Colonic mucosa (tissue), 4 donors: ENCODE measurements at places on chromosomes 16 and 17. TPM values are rescaled to one million over a fixed set of nuclear protein-coding genes. Genes with fewer than 3 reads are reported as not detected.

Gene ADAD2
- total RNA-seq = not detected

Gene C17orf50
- not detected for total RNA-seq

Gene ZFHX3
- total RNA-seq = 10.5 TPM

Gene PIPOX
- total RNA-seq = 0.90 TPM

GRCh38 chr16:19033761-19034160 lies 33.7 kb upstream of the COQ7 start:
- no peak for DNase-seq

DNA sequence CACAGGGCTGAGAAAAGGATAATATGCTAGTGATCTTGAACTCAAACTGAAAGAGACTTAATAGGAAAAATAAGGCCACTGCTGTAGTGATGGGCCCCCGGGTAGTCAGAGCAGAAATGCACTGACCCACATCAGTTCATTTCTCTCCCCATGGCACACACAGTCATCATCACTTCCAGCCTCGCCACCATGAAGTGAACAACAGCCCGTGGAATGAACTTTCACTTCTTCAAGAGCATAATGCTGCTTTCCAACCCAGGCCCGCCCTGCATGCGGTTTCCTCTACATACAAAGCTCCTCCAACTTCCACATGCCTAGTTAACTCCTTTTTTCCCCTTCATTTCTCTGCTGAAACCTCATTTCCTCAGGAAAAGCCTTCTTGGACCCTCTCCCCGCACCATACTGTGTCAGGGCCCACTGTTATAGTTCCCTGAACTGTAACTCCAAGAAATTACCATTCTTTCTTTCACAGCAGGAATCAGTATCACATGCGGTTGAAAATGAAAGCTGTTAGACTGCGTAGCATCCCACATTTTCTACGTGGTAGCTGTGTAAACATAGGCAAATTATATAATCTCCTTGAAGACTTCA lies 65.8 kb upstream of the SMIM36 start:
- peak; percentile 29 for DNase-seq

- DNase-seq = no peak
Measured at GRCh38 chr17:68375566-68375965, 81.7 kb downstream of the WIPI1 start.

DNA sequence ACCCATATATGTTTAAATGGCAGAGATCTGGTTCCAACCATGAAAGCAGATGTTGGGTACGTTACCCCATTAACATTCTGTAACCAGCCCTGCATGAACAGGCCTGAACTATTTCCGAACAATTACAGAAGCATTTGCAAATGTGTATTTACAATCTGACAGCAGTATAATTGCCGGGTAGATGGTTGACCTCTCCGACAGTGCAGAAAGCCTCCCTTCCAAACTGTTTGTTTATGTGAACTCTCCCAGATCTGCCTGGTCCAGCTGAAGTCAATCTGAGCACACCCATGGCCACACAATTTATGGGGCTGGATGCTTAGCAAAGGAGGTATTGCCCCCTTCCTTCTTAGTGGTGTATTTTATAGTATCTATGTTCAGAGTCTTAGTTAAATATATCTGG lies 21.8 kb downstream of the NUDT7 start:
- no peak for DNase-seq

- DNase-seq = no peak
Measured at GRCh38 chr17:9875441-9875840, 29.6 kb downstream of the RCVRN start.

DNA sequence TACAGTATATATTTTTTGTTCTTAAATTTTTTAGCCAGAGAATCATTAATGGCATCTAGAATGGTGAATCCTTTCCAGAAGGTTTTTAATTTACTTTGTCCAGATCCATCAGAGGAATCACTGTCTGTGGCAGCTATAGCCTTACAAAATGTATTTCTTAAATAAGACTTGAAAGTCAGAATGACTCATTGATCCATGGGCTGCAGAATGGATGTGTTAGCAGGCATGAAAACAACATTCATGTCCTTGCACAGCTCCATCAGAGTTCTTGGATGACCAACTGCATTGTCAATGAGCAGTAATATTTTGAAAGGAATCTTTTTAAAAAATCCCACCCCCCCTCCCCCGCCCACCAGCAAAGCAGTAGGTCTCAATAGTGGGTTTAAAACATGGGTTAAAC lies 51.4 kb downstream of the CACNG1 start:
- no peak for DNase-seq

DNA sequence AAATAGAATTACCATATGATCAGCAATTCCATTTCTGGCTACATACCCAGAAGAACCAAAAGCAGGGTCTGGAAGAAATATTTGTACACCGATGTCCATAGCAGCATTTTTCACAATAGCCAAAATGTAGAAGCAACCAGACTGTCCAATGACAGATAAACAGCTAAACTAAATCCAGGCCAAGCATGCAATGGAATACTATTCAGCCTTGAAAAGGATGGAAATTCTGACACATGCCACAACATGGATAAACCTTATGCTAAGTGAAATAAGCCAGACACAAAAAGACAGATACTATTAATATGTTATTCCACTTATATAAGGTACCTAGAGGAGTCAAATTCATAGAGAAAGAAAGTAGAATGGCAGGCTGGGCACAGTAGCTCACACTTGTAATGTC lies 25.9 kb upstream of the CREBBP start:
- DNase-seq = no peak
